ENCODE measurements at places on chromosomes 2 and 18.

GRCh38 chr2:85438201-85439024 is 19.9 kb downstream of the SH2D6 start:
- peak; percentile 69 for DNase-seq

- no peak for DNase-seq
Observed at GRCh38 chr2:241617431-241618154, 19.4 kb downstream of the THAP4 start.

- DNase-seq, result peak; percentile 32
Observed at GRCh38 chr2:44582363-44583008, 220.7 kb downstream of the CAMKMT start.

- no peak for DNase-seq
Observed at GRCh38 chr18:75183524-75183923, 25.4 kb downstream of the PTGR3 start.

DNA sequence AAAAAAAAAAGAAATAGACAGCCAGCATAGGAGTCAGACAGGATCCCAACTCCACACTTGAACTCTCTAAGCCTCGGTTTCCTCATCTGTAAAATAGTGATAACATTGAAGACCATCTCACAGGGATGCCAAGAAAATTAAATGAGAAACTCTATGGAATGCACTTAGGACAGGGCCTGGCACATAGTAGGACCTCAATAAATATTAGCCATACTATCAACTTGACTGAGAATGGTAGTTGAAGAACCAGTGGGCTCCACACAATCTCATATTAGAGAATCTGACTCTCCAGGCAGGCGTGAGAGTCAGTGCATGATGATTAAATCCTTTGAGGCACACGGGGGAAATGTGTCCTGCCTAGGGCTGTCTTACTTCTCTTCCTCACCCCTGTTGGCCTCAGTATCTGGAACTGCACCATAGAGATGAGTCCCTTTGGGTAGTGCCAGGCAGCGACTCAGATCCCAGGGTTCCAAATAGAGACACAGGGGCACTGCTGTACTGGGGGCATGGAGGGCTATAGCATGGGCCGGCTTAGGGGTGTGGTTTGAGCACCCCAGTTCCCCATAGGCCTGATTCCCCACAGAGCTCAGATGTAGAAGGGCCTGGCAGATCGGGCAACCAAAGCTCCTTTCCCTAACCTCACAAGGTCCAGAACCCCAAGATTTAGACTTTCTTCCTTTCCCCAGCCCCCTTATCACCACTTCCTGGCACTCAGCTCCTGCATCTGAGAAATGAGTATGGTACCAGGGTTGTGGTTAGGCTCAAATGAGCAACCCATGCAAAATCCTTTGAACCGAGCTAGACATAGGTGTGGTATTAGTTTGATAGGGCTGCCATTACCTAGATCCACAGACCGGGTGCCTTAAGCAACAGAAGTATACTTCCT is 51.3 kb upstream of the CAB39 start:
- peak; percentile 55 for DNase-seq

DNA sequence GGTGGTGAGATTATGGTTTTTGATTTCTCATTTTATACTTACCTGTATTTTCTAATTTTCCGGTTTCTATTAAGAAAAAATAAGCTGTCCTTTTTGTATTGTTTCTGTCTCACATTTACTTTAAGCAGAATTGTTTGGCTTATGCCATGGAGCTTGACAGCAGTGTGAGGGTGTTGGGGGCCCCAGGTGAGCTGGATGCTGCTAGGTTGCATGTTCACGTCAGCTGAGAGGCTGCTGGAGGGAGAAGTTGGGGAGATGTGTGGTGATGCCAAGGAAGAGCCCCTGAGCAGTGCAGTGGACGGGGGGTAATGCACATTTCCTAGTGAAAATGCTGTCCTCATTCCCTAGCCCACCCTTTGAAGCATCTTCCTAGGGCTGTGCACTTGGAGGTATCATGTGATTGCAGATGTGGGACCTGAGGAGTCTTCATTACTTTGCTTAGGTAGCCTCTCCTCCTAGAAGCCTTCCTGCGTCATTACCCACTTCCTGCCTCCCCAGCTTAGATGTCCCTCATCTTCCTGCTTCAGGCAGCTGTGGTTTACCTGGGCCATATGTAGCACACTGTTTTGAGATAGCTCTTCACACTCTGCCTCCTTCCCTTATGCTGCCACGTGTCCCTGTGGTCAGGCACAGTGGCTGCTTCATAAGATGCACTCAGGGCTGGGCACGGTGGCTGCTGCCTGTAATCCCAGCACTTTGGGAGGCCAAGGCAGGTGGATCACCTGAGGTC is 16.2 kb downstream of the ATG16L1 start:
- DNase-seq, result no peak

DNA sequence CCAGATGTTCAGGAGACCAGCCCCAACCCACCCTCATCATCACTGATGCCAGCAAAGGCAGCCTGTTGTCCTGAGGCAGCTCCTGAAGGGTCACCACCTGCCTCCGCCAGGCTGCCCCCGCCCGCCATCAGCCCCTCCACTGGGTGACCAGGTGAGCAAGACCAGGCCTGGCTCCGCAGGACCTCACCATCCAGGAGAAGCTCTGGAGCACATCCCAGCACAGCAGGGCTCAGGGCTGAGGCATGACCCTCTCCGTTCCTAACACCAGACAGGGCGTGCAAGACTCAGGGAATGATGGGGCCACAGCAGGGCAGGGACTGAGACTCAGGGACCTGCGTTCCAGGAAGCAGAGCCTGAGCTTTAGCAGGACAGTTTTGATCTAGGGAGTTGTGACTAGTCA is 218.8 kb upstream of the RAB6C start:
- no peak for DNase-seq

DNA sequence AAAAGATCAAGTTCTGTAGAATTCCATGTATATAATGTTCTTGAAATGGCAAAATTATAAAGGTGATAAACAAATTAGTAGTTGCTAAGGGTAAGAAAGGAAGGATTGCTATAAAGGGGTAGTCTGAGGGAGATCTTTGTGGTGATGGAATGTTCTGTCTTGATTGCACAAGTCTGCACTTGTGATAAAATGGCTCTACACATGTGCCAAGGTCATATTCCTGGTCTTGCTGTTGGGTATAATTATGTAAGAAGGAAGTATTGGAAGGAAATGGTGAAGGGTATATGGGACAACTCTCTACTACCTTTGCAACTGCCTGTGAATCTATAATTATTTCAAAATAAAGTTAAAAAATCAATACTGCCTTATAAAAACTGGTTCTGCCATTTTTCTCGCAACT is 15.3 kb downstream of the SGPP2 start:
- DNase-seq, result no peak

- DNase-seq, result no peak
Observed at GRCh38 chr2:189252991-189253675, 73.6 kb upstream of the COL5A2 start.

DNA sequence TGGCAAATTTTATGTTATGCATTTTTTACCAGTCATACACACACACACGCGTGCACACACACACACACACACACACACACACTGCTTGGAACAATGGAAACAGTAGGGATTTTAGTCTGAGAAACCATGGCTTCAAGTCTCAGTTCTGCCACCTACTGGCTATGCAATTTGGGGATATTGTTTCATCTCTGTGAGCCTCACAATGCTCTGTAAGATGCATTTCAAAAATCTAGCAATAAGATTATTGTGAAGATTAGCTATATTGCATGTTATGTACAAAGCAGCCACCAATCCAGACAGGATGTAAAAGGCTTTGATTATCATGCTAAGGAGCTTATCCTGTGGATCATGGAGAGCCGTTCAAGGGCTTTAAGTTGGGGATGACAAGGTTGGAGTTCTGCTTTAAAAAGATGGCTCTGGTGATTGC is 401.4 kb downstream of the NBAS start:
- DNase-seq, result peak; percentile 66

DNA sequence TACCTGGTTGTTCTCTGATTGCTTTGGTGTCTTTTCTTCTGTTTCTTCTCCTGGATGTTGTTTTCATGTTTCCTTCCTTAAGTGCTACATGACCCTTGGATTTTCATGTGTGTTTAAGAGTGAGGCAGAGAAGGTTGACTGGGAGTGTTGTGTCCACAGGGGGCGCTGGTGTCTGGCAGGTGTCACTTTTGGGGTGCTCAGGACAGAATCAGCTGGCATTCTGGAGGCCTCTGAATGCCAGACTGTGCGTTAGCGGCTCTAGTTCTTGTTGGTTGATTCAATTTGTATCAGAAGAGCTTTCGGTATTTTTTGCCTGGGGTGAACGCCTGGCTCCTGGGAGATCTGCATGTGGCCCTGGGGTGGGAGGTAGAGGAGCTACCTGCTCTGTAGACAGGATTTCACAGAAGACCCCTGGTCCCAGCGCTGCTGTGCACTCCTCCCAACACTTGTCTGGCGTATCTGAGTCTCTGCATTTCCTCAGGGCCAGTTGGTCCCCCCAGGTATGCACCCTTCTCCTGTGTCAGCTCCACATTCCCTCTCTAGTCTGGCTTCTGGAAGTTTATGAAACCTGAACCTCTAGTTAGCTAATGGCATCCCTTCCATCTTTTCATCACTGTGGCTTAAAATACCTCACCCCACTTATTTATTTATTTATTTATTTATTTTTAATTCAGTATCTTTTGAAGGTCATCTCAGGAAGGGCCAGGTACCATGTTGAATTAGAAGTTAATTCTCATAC is 1.1 kb downstream of the GREB1 start:
- DNase-seq, result peak; percentile 43

GRCh38 chr2:64914247-64914646 is 75.0 kb upstream of the SLC1A4 start:
- DNase-seq, result no peak

- peak; percentile 75 for DNase-seq
Observed at GRCh38 chr2:3598197-3598910, 3.4 kb downstream of the COLEC11 start.

- peak; percentile 40 for DNase-seq
Observed at GRCh38 chr2:64819361-64819760, 165.6 kb upstream of the SERTAD2 start.

GRCh38 chr2:18924886-18925285 is 335.5 kb upstream of the NT5C1B start:
- DNase-seq, result no peak

- DNase-seq, result no peak
Observed at GRCh38 chr2:236631281-236631855, 61.7 kb downstream of the ACKR3 start.

- no peak for DNase-seq
Observed at GRCh38 chr2:33835911-33836310, 236.8 kb upstream of the FAM98A start.

- no peak for DNase-seq
Observed at GRCh38 chr2:64641599-64641998, 12.1 kb downstream of the SERTAD2 start.

GRCh38 chr18:76476665-76477561 is 18.1 kb downstream of the ZNF516 start:
- peak; percentile 72 for DNase-seq

DNA sequence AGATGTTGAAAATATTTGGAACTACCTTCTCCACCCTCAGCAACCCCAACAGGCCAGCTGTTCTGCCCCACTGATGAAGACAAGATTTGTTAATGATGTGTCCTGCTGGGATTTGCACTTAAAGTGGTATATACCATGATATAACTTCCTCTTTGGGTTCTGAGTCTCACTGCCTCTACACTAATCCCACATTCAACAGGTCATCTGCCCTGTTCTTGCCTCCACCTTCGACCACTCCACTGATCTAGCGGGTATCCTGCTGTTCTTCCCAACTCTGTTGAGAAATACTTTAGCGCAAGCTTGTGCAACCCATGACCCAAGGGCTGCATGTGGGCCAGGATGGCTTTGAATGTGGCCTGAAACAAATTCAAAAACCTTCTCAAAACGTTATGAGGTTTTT is 72.7 kb downstream of the LRP1B start:
- peak; percentile 6 for DNase-seq

DNA sequence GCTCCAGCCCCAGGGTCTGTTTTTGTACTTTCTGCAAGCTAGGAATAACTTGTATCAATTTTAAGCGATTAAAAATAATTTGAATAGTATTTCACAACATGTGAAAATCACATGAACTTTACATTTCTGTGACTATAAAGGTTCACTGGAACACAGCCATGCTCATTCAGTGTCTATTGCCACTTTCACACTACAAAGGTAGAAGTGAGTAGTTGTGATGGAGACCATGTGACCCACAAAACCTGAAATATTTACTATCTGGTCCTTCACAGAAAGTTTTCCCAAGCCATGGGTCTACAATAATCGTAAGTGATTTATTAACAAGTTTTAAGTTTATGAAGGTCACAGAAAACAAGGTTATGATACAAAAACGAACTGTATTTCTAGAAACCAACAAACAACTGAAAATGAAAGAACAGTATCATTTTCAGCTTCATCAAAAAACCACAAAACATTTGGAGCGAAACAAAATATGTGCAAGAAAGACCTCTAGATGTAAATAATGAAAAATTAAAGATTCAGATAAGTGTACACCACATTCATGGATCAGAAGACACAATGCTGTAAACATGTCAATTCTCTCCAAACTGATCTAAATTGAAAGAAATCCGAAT is 68.9 kb upstream of the DNER start:
- no peak for DNase-seq

DNA sequence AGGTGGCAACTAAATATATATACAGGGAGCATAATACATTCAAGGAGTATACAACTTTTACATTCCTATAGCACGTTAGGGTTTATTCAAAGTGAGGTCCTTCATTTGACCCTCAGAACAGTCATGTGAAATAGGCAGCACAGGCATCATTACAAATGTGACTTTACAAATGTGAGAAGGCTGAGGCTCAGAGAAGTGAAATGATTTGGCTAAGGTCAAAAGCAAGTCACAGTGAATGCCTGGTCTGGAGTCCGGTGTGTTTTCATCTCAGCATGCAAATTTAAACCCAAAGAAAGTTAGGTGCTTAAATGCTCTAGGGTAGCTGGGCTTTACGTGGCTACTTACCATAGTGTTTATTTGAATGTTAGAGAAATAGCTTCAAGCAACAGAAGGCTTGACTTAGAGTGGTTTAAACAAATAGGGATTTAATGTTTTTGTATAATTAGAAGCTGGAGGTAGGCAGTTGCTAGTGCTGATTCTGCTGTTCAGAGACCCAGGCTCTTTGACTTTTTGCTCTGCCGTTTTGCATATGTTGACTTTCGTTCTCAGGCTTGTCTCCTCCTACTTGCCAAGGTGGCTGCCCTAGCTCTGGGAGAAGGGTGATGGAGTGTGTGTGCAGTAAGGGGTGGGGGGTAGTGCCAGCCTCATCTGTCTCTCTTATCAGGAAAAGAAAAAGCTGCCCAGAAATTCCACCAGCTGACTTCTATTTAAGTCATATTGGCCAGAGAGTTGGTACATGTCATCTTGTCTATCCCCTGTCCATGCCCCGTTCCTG is 89.2 kb downstream of the PLCL1 start:
- no peak for DNase-seq

DNA sequence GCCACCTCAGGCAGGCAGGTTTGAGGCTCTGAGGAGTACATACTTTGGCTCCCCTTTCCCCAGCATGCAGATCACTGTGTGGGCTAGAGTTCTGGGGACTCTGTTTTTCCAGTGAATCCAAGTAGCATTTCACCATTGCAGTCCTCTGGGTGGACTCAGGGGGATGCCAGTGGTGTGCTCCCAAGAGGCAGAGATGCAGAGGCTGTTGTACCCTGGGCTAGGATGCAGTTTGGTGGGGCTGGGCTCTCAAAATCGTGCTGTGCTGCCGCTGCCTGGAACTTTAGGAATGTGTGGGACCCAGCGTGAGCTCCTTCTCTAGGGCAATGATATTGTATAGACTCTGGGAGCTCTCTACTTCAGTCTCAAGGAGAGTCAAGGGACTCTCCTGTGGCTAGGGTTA is 104.9 kb downstream of the MYO3B start:
- no peak for DNase-seq

GRCh38 chr18:45255197-45255890 is 359.9 kb upstream of the SLC14A2 start:
- no peak for DNase-seq

All from NB4 (cell line).